NCI-H510A (cell line): ENCODE measurements at places on chromosomes 12 and 14.
A peak's percentile ranks its signal among the peaks of the same experiment; 100 is the strongest.

GRCh38 chr12:67428431-67428830 is 159.3 kb downstream of the CAND1 start:
- no peak for DNase-seq

DNA sequence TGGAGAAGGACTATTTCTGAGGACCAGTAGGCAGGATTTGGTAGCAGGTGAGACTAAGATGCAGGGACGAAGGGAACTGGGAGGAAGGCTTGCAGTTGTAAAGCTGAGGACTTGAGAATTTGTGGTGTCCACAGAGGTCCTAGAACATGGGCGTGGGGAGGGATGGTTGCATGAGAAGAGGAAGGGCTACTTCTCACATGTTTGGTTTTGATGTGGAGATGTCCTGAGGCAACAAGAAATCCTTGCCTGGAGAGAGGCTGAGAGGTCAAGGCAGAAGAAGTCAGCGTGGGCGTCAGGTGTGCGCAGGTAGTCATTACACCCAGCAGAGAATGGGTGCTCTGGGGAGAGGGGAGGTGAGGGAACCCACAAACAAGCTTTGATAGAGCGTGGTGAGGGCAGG is 5.7 kb upstream of the RABGGTA start:
- no peak for DNase-seq

- peak; percentile 77 for DNase-seq
Measured at GRCh38 chr12:51591016-51591901, at the start of gene SCN8A. TSS of gene SCN8A (plus strand) at chr12:51591233. CDS start at chr12:51662818, 71,585 bp downstream.

DNA sequence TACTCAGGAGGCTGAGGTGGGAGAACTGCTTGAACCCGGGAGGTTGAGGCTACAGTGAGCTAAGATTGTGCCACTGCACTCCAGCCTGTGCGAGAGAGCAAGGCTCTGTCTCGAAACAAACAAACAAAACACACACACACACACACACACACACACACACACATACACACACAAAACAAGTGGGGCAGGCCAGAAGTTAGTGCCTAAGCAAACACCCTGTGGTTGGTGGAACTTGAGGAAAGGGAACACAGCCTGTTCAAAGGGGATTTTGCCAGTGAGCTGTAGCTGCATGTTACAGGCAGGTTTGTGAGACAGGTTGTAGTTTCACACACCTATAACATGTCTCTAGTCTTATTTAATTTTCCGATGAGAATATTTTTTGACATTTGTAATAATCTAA is 175.3 kb upstream of the CLEC14A start:
- DNase-seq: no peak

- no peak for DNase-seq
Measured at GRCh38 chr14:104555430-104556255, 23.9 kb upstream of the C14orf180 start.

- DNase-seq: no peak
Measured at GRCh38 chr14:36976571-36977023, 195.8 kb downstream of the SLC25A21 start.

- DNase-seq: no peak
Measured at GRCh38 chr14:103186909-103187586, 63.8 kb downstream of the TNFAIP2 start.

DNA sequence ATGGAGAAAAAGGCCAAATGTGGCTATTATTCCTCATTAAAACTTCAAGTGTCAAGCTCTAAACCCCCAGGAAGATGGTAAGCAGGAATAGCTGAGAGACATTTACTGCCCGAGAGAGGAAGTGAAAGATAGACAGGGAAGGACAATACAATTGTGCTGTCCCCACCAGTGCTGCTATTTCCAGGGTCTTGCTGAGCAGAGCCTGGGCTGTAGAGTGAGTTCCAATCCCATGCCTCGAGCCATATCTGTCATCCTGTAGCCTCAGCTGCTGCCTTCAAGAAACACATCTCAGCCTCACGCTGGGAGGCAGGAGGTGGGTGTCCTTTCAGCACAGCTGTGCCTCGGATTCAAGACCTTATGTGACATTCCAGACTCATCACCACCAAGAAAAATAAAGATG is 114.0 kb downstream of the RPAP3 start:
- no peak for DNase-seq
